Stimulated activated CD8-positive, alpha-beta memory T cell treated with anti-CD3 and anti-CD28 coated beads, Interleukin-2, amount 100 ng/mL, for 48 hours (primary cell): ENCODE measurements at places on chromosomes 6 and 20.

DNA sequence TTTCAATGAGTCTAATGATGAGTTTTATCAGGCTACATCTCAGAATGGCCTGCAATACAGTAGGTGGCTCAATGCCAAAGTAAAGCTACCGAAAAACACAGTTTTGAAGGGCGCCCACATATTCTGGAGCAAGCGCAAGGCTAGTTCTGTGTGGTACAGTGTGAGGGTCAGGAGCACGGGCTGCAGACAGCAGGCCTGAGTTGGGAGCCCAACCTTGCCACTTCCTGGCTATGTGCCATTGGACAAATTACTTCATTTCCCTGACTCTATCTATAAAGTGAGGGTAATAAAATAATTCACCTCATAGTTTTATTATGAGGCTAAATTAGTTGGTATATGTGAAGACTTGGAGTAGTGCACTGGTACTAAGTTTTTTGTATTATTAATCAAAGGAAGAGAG is 150.7 kb downstream of the OPN5 start:
- no peak for DNase-seq

- DNase-seq: no peak
These were observed 57.8 kb upstream of the EDN1 start for GRCh38 chr6:12232339-12232738.

DNA sequence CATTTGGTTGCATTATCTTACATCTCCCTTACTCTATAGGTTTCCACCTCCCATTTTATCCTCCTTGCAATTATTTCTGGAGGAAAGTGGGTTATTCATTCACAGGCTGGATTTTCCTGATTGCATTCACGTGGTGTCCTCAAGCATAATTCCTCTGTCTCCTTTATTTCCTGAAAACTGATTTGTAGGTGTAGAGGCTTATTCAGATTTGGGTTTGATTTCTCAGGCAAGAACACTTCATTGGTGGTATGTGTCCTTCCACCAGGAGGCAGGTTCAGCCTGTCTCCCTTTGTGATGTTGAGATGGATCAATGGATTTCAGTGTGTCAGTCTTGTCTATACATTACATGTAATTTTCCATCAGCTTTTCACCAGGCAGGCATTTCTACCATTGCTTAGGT is 17.3 kb downstream of the DNPH1 start:
- DNase-seq: no peak

GRCh38 chr6:50602292-50602691 is 111.0 kb upstream of the TFAP2D start:
- DNase-seq: no peak

DNA sequence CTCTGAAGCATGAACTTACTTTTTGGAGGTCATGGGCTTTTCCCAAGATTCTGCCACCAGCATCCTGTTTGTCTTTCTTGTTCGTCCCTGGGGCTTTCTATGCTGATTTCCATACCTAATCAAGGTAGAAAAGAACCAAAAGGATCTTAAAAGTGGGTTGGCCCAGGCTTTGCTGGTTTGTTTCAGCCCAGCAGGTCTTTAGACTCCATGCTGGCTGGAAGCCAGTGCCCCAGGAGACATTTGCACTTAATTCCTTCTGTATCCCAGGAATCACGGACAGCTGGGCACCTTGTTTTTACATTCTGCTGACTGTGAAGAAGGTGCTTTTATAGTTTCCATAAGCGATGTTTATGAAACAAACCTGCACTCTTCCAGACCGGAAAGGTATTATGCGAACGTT is 195.9 kb downstream of the CDH4 start:
- no peak for DNase-seq

GRCh38 chr20:7850775-7851490 is 89.3 kb downstream of the HAO1 start:
- DNase-seq: no peak

DNA sequence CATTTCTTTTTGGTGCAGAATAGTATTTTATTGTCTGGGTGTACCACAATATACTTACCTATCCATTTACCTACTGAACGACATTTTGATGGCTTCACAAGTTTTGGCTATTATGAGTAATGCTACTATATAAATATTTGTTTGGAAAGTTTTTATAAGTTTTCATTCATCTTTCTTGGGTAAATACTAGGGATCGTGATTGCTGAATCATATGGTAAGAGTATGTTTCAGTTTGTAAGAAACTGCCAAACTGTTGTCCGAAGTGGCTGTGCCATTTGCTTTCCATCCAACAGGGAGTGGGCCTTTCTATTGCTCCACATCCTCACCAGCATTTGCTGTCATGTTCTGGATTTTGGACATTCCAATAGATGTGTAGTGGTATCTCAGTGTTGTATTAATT is 104.2 kb downstream of the CDYL start:
- no peak for DNase-seq

DNA sequence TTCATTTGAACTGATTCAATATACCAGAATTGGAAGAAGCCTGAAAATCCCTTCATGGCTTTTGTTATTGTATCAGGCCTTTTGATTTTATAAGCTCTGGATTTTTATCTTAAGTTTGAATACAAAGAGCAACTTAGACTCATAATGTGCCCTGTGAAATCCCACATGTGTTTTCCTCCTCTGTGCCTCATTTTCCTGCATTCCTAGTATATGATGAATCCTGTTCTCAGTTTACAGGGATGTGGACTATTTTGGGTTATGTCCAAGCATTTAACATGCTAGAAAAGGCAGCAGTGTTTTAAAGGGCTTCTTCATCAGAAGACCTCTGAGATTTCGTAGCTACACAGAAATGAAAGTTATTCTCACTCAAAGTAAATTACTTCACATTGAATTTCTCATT is 455.0 kb downstream of the RFPL4B start:
- no peak for DNase-seq

GRCh38 chr6:123091896-123092271 is 95.8 kb downstream of the CLVS2 start:
- no peak for DNase-seq

DNA sequence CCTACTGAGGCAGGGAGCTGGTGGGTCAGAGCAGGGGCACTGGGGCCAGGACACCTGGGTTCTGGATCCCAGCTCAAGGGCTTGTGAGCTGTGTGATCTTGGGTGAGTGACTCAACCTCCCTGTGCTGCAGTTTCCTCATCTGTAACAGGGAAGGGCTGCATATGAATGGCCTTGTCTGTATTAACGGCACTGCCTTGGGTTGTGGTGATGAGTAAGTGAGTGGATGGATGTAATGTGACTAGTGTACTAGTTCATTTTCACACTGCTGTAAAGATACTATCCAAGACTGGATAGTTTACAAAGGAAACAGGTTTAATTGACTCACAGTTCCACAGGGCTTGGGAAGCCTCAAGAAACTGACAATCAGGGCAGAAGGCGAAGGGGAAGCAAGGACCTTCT is 233.5 kb downstream of the TAF4 start:
- DNase-seq: no peak

GRCh38 chr6:89494131-89494793 is 61.3 kb downstream of the ANKRD6 start:
- DNase-seq: no peak

DNA sequence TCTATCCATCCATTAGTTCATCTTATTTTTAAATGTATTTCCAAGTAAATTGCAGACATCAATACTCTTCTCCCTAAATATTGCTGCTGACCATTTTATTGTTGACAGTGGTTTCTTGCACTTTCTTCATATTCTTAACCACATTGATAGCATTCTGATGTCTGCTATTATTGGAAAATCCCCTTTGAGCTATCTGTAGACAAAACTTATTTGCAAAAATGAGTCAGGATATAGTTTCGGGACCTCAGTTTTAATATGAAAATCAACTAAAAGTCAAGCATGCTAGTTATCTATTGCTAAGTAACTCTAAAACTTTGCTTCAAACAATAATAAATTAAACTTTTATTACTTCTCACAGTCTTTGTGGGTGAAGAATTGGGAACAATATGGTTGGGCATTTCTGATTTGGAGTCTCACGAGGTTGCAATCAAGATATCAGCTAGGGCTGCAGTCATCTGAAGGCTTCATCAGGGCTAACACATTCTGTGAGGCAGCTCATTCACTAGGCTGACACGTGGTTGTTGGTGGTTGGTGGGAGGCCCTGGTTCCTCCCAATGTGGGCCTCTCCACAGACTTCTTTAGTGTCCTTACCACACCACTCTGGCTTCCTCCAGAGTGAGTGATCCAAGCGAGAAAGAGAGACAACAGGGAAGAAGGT is 32.7 kb downstream of the CD109 start:
- DNase-seq: no peak

GRCh38 chr20:34815636-34816035 is 9.8 kb downstream of the NCOA6 start:
- DNase-seq: no peak

DNA sequence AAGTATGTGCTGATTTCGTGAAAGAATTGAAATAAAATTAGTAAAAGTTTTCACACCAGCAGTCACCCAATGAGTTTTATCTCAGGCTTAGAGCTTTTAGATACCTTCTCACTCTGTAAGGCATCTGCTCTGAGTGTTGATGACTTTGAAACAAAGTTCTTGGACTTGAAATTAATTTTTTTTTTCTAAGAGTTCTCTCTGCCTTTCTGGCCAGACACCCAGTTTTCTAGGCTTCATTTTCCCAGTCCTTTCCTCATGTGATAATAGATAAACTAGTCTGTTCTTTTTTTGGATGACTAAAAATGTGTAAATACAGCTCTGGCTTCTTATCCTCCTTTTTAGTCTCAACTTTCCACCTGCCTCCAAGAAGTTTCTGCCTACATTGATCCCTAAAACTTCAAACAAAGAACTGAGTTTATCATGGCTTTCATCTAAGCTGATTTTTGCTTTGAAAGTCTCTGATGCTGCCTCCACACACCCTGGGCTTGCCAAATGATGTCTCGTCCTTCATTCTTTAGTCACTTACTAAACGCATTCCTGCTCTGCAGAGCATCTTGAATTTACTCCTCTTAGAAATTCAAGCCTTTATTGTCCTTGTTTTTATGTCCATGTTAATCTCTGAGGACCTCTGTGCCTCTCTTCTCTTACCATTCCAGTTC is 32.7 kb downstream of the SLX4IP start:
- no peak for DNase-seq

GRCh38 chr6:1652842-1653241 is 43.1 kb downstream of the FOXC1 start:
- no peak for DNase-seq
